ENCODE measurements at places on chromosomes 16 and 17. TPM values are rescaled to one million over a fixed set of nuclear protein-coding genes. Genes with fewer than 3 reads are reported as not detected.

The KRT24 gene
- not detected for total RNA-seq

The PEX12 gene
- 7.1 TPM for total RNA-seq

The CD300H gene
- total RNA-seq, result not detected

The HLF gene
- total RNA-seq, result 0.26 TPM

The YBX2 gene
- total RNA-seq, result not detected

The DRC7 gene
- not detected for total RNA-seq

The DBNDD1 gene
- 8.5 TPM for total RNA-seq

The ENPP7 gene
- not detected for total RNA-seq

The KRTAP2-2 gene
- not detected for total RNA-seq

The CHST6 gene
- 1.9 TPM for total RNA-seq

The CCL17 gene
- not detected for total RNA-seq

The TEKT5 gene
- not detected for total RNA-seq

The CEP112 gene
- total RNA-seq, result 22.6 TPM

The ACE gene
- 0.63 TPM for total RNA-seq

The C17orf100 gene
- total RNA-seq, result 0.45 TPM

The SYNGR2 gene
- 1.6 TPM for total RNA-seq

The TMEM256 gene
- total RNA-seq, result 88.9 TPM

The GAS2L2 gene
- not detected for total RNA-seq

The TPPP3 gene
- total RNA-seq, result 17.6 TPM

The DHRS13 gene
- 4.6 TPM for total RNA-seq

The VMO1 gene
- total RNA-seq, result 0.17 TPM

The NDEL1 gene
- total RNA-seq, result 69.1 TPM

The ITGB3 gene
- 4.5 TPM for total RNA-seq

The CAPNS2 gene
- not detected for total RNA-seq

The NOB1 gene
- 26.9 TPM for total RNA-seq

The CLEC10A gene
- total RNA-seq, result not detected

The TMED6 gene
- total RNA-seq, result not detected

The PIPOX gene
- 1.7 TPM for total RNA-seq

The CIITA gene
- 1.1 TPM for total RNA-seq

The TBC1D3K gene
- total RNA-seq, result not detected

The KLHL10 gene
- total RNA-seq, result not detected

The PROCA1 gene
- 2.4 TPM for total RNA-seq

The UTS2R gene
- 0.11 TPM for total RNA-seq

The HS3ST3A1 gene
- total RNA-seq, result 19.8 TPM
